ELR (cell line): ENCODE measurements at places on chromosomes 13 and 19.

GRCh38 chr13:26370553-26370952 is 116.6 kb downstream of the CDK8 start:
- no peak for DNase-seq

DNA sequence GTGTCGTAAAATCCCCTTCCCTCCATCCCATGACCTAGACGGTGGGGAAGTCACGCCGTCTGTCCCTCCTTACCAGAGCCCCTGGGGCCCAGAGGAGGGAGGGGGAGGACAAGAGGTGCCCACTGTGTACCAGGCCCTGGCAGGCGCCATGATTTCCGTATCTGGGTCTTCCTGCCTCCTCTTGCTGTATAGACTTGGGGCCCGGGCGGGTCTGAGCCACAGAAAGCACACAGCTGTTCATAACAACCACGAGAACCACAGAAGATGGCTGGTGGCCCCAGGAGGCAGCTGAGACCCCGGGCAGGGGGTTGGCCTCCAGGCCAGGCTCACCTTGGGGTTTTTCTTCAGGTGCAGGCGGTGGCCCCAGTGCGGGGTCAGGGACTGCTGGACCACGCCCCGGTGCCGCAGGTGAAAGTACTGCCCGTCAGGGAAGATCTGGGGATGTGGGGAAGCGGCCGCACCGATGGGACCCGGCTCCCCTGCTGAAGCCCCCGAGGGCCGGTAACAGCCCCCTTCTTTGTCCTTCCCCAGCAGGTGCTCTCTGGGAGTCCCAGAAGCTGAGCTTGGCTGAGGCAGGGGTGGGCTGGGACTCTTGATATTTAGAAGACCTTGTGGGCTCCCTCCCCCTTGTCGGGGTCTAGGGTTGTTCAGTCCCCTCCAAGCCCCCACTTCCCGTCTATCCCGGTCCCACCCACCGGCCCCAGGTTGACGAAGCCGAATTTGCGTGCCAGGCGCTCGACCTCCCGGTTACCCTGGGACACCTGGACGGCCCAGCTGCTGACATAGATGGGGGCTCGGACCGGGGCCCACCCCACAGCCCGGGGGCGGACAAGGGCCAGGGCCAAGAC is 463 bp downstream of the PCSK4 start:
- DNase-seq = no peak

- no peak for DNase-seq
Observed at GRCh38 chr19:51600940-51601580, 29.1 kb downstream of the SIGLEC5 start.

DNA sequence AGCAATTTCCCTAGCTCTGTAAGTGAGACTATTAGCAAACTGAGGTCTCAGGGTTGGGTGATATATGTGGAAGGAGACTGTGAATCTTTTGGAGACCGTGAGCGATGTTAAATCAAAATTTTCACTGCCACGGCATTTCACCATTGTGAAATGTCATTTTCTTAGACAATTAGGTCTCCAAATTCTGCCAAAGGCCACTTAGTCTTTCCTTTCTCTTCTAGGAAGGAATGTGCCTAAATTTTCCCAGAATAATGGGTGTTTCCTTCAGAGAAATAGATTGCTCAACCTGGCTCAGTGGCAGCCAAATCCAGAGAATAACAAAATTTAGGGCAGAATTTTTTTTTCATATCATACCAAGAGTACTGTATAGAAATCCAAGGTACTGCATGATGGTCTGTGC is 64.5 kb upstream of the SCEL start:
- no peak for DNase-seq

- no peak for DNase-seq
Observed at GRCh38 chr19:40610396-40611064, 9.4 kb downstream of the LTBP4 start.

- DNase-seq = no peak
Observed at GRCh38 chr13:51237386-51237785, 15.2 kb downstream of the FAM124A start.

GRCh38 chr13:19150712-19151228 is 30.9 kb downstream of the TUBA3C start:
- no peak for DNase-seq

- DNase-seq = peak; percentile 79
Observed at GRCh38 chr19:55809381-55810058, 22.3 kb downstream of the NLRP11 start.

- no peak for DNase-seq
Observed at GRCh38 chr13:52600666-52601065, 41.6 kb upstream of the HNRNPA1L2 start.

GRCh38 chr13:98129059-98129746 is 13.7 kb upstream of the FARP1 start:
- peak; percentile 70 for DNase-seq

DNA sequence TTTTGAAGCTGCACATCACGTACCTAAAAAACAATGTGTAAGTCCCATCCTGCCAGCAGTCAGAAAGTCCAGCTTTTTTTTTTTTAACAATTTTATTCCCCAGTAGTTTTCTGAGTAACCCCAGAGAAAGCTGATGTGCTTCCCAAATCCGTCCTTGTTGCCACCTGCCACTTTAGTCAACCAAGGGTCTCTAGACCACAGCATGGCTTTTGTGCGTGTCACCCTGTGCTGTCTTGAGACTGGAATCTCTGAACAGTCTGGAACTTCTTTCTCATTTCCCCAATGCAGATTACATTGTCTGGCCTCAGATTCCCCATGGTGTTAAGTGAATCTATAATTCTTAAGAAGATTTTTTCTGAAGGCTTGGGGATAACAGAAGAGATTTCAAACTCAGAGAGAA is 289.2 kb upstream of the KLF12 start:
- DNase-seq = peak; percentile 4

DNA sequence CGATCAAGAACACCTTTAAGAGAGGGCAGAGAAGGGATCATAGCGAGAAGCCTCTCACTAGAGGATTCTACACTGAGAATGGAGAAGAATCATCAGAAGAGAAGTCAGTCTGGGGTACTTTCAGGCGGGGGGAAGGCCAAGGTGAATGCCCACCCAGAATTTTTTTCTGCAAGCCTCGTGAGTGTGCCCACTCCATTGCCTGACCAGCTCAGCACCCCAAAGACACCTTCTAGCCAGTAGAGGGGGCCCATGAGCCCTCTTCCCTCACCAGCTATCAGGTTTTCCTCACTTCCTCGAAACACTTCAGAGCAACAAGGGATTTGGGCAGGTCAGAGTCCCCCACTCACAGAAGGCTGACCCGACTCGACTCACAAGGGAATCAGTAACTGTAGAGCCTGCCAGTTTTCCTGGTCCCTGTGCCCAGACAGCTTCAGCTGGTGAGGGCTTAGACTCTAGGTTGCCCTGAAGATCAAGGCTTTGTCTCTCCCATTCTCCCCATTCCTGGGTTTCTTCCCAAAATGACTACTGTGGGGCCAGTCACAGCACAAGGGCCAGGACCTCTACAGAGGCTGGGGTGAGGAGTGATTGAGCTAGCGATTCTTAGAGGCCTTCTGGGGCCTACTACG is 18.4 kb downstream of the NLRP13 start:
- peak; percentile 3 for DNase-seq

DNA sequence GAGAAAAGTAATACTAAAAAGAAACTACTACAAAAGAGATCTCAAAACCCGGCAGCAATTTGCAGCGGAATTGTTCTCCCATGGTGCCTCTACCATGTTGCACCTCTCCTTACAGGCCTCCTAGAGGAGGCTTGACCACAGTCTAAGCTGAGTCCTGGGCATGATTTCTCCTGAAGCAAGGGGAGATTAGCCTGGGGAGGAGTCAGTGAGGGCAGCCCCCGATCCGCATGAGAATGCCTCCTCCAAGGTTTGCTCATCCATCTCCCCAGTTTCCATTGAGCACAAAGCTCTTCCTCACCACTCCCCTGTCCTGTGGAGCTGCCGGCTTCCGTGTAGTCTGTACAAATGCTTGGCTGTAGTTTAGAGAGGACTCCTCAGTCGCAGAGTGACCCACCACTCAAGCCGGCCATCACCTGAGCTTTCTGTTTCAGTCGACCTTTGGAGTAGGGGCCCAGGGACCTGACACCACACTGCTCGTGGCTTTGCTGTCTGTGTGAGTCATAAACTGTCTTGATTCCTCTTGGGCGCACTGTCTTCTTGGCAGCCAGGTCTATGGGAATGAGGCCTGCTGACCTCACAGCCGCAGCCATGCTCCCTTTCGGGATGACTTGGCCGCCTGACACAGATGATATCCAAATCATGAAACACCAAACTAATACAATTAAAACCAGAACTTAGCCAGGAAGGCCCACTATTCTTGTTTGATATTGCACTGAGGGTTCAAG is 72.3 kb downstream of the C1QTNF9 start:
- peak; percentile 17 for DNase-seq

DNA sequence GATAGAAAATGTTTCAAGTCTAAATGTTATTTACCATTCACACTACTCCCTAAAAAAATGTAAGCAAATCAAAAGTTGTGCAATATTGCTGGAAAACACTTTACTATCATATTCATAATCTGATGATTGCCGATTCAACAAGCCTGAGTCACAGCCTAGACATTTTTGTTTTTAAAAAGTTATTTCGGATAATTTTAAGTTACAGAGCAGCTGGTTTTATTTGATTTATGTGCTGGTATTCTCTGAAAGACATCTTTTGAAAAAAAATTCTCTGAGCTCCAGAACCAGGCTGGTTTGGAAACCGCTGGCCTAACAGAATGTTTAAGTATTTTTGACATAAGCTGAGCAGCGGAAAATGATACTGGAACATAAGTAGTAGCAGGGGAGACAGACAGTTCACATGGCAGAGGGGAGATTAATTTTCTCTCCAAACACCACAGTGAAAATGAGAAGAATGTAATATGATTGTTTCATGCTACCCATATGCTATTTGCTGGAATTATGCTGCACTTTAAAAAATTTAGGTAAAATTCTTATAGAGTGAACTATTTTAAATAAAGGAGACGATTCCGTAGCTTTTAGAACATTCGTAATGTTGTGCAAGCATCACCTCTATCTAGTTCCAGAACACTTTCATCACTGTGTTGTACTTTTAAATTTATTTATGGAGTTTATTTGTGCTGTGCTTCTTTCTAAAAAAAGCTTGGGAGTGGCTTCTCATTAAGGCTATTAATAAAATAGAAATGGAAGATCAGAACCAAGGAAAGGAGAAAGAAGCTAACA is 36.1 kb downstream of the TBC1D4 start:
- DNase-seq = peak; percentile 33

DNA sequence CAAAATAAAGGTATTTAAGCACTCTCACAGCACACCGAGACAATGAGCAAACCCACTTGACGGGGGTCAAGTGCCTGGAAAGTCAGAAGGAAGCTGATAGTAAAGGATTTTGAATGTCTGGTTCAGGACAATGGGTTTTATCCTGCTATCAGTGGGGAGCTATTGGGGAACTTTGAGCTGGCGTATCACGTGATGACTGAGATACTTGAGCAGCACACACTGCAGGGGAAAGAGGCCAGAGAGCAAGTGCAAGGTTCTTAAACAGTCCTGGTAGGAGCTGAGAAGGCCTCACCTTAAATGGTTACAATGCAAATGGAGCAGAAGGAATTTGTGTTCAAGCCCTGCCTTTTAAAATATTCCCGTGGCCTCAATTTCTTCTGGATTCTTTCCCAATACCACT is 225.3 kb downstream of the LACC1 start:
- no peak for DNase-seq

GRCh38 chr19:48900477-48901406 is 630 bp downstream of the NUCB1 start:
- DNase-seq = peak; percentile 43

DNA sequence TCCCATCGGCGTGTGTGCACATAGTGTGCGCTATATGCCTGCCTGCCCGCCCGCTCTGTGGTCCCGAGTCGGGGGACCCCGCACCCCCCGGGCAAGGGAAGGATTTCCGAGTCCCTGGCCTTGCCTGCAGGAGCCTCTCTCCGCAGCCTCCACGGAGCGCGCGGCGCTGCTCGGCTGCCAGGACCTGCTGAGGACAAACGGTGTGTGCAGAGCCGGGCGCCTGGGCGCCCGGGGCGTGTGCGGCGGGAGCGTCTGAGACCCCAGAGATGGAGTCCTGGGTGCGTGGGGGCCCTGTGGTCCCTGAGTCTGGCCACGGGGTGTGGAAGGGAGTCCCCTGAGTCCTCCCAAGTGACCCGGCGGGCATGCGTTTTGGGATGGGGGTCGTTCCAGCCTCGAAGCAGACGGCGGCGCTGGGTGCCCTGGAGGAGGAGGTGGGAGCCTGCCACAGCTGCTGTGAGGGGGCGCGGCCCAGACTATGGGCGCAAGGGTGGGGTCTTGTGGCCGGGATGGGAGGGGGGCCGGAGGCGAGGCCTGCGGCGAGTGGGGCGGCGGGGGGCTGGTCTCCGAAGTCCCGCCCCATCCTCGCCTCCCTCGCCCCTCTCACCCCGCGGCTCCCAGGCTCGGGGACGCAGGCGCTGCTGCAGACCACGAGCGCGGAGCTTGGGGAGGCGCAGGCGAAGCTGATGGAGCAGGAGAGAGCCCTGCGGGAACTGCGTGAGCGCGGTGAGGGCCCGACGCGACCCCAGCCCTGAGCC is 25.3 kb downstream of the CLEC4M start:
- DNase-seq = no peak

DNA sequence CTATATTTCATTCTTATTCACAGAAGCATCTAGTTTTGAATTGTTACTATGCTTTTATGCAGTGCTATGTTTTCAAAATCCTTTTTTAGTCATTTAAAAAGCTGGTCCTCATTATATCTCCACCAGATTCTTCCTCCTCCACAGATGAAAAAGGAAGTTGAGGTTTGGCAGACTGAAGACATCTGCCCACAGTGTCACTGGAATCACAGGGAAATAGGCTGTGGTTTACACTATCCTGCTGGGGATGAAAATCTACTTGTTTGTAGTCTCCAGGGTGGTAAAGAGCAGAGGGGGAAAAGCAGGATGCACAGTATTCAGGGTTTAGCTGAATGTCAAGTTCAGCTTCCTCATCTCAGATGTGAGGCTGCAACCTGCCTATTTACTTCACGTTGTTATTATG is 351.2 kb downstream of the DNAJC15 start:
- no peak for DNase-seq

- peak; percentile 76 for DNase-seq
Observed at GRCh38 chr13:46296921-46297320, 85.2 kb downstream of the LRRC63 start.

DNA sequence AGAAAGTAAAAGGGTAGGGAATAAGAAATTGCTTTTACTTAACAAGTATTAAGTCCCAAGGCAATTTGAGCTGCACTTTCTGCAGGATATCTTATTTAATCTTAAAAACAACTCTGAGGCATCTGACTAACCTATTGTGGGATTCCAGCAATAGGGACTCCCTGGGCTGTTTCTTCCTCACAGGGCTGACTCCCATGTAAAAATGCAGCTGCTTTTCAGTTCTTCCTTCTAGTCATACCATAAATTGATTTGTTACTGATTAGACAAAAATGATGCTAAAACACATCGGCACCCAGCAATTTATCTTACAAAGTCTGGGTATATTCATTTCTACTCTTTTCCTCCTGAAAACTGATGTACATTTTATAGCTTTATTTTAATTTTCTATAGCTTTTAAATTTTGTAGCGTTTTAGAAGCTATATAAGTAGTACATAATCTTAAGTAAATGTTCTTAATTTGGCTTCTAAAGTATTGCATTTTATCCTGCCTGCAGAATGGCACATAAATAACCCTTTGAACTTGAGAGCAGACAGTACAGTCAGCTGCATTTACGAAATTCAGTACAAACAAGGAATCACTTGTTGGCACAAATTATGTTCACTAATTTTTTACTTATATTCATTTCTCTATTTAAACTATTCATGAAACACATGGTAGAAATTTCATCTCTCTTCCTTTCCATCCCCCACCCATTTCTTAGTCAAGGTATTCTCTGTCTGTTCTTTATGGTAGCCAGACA is 102.4 kb upstream of the FRY start:
- DNase-seq = peak; percentile 5
